ENCODE measurements at places on chromosomes 4 and X. TPM values are rescaled to one million over a fixed set of nuclear protein-coding genes. Genes with fewer than 3 reads are reported as not detected.

Gene GPR143
- not detected for total RNA-seq

Gene ZNF674
- total RNA-seq = 5.5 TPM

Gene DRP2
- total RNA-seq = 4.7 TPM

Gene TGIF2LX
- total RNA-seq = not detected

Gene RXFP1
- 11.3 TPM for total RNA-seq

Data from uterus (tissue), 4 donors.